ENCODE measurements at places on chromosomes 3 and 15.

DNA sequence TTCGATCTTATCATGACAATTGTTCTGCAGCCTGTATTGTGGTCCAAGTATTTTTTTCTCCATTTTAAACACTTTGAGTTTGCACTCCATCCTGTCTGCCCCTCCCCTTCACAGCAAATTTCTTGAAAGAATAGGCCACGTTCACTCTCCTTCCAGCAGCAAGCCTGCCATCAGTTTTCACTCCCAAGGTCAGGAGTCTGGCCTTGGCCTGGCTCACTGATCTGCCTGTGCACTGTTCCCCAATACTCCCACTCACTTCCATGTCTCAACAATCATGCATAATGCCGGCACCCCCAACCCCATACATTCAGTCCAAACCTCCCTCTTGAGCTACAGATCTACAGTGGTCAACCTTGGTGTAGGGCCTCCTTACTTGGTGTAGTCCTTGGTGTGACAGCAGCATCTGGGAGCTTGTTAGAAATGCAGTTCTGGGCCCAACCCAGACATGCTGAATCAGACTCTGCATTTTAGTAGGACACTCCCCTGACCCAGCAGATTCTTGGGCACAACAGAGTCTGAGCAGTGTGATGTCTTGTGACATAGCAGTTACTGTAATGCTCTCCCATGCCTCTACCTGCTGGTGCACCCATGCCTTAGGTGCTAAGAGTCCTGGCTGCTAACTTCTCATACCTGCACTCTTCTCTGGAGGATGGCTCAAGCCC lies 58.3 kb upstream of the XCR1 start:
- no peak for DNase-seq

- DNase-seq: no peak
Measured at GRCh38 chr15:65938604-65939003, 69.3 kb downstream of the RAB11A start.

DNA sequence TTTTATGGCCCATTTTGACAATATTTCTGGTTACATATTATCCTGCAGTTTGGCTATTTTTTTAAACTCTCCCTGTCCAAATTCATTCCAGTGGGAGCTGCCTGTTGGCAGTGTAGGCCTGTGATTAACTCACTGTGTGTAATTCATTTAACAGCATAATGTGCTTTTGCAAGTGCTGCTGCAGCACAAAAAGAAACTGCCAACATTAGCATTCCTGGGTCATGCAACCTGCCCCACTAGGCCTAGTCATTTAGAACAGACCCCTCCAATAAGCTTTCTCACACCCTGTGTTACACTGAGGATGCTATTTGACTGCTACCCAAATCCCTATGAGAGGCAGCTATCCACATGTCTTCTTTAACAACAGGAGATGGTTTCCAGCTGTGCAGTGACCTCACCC lies 251.2 kb upstream of the UBE2E2 start:
- DNase-seq: no peak

DNA sequence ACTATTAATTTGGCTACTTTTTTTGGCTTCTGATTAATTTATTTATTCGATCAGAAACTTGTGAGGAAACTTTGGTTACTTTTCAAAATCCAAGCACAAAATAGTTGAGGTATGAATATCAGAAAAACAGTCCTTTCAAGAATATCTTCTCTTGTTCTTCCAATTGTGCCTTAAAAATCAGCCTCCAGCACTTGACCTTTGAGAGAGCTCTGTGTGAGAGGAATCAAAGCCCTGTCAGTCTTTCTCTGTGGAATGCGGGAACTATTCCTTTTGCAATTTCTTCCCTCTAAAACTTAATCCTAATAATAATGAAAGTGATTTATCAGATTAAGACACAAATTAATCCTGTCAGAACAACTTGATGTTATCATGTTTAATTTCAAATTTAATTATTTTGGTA lies 185.9 kb downstream of the ABHD5 start:
- DNase-seq: no peak

GRCh38 chr3:105730801-105731354 lies 137.9 kb downstream of the CBLB start:
- no peak for DNase-seq

GRCh38 chr3:122080207-122080587 lies 25.0 kb downstream of the CD86 start:
- DNase-seq: no peak

DNA sequence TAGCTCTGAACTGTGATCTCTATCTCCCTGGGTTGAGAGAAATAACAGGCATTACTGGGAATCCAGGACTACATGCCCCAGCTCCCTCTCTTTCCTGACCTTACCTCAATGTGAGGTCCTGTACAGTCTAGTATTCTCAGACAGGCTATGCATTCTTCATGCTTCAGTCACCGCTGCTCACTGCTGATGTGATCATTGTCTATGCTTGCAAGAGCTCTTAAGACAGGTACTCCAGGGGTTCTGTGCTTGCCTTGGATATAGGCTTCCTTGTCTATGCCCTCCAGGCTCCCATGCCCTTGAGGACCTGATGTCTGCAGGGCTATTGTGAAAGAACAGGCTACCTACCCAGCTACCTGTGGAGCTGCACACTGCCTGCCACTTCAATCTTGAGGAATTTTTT lies 183.6 kb downstream of the MBNL1 start:
- no peak for DNase-seq
